ENCODE measurements at places on chromosomes 5 and 9.
A peak's percentile ranks its signal among the peaks of the same experiment; 100 is the strongest.

DNA sequence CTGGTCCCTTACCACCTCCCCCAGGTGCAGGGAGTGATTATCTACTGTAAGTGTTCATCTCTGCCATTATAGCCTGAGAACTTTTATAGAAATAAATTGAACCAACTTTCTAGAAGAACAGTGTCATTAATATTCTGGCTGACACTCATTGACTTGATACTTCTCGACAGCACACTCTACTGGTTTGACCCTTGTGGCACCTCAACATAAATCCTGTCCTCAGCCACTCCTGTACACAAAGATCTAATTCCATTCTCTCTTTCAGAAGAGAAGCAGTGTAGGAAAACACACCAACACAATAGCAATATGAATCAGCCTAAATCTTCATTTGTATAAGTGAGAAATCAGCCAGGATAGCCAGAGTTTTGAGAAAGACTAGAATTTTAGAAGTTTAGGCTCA is 417.7 kb downstream of the TAF11L14 start:
- no peak for DNase-seq

DNA sequence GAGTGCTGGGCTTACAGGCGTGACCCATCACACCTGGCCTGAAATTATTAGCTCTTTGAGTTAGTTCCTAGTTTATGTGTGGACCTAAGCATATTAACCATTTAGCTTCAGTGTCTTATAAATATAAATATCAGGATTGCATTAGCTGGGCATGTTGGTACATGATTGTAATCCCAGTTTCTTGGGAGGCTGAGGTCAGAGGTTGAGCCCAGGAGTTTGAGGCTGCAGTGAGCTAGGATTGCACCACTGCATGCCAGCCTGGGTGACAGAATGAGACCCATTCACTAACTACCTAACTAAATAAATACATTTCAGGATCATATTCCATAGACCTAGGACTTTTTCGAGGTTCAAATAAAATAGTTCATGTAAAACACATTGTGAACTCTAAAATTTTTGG is 129.8 kb downstream of the VPS13A start:
- DNase-seq: no peak

GRCh38 chr5:80540691-80541090 is 29.4 kb downstream of the ANKRD34B start:
- no peak for DNase-seq

DNA sequence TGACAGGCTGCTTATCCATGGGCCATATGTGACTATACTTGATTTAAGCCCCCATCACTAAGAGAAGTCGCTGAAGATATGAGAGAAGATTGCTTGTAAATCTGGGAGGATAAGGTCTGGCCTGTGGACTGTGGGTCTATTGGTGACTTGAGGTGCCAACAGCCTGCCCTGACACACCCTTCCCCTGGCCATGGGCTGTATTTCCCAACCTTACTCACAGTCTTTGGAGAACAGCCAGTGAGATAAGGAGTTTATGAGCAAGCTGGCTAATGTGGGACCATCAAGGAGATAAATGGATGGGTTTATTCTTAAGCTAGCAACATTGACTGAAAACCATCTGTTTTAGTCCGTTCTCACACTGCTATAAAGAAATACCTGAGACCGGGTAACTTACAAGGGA is 231.3 kb downstream of the ZSWIM6 start:
- DNase-seq: no peak

DNA sequence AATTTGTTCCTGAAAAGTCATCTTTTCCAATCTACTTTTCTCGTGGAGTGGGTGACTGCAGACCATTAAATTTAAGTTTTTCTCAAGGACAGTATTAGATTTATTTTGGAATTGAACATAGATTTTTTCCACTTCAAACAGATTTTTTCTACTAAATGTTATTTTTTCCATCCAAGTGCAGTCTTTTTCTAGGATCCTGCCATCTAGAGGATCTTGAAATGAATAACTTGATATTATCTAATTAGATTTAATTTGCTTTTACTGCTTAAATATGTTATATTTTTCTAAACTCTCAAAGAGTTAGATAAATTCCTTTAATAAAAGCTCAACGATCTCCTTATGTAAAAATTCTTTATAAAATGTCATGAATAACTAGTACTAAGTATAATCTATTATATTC is 136.9 kb upstream of the PRR16 start:
- DNase-seq: no peak

DNA sequence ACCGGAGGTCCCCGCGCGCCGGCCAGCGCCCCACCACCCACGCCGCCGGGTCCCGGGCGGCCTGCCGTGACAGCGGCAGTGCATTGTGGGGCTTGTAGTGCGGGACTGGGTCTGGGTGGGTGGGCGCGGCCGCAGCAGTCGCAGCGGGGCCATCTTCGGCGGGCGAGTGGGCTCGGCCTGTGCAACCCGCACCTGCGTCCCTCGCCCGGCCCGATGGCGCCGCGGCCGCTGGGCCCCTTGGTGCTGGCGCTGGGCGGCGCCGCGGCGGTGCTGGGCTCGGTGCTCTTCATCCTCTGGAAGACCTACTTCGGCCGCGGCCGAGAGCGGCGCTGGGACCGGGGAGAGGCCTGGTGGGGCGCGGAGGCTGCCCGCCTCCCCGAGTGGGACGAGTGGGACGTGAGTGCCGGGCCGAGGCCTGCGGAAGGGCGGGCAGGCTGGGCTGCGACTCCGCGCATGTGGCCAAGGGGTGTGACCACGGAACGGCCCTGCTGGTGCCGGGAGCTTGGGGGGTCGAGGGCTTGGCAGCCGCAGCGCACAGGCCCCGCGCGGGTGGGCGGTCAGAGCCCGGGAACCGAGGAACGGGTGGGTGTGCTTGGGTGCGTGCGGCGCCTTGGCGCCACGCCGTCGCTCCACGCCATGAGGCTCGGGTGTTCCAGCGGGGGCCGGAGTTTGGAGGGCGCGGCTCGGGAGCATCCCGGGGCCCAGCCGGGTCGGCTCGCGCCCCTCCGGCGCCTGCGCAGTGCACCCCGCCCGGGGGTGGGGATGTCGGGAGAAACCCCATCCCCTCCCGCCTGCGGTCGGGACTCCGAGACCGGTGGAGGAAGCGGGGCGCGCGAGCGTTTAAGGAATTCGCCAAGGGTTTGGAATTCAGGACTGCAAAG is at the start of gene ARL10:
ARL10 (plus strand) TSS at position 137 of the 881 bp plus-strand sequence; CDS start at position 214, 77 bp downstream.
- no peak for DNase-seq

DNA sequence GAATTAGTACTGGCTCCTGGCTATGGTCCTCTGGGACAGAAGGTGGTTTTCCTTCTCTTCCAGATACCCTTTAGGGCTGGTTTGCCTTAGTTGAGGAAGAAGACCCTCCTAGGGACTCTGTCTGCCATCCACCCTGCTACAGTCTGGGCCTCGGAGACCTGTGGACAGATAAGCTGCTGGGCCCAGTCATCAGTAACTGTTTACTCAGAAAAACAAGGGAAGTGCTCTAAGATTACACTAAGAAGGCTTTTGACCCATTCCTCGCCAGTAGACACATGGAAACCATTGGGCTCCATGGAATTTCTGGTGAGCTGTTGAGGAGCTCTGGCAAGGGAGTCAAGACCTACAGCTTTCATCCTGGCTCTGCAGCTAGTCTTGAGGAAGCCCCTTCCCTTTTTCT is 31.2 kb downstream of the LARP1 start:
- no peak for DNase-seq

- DNase-seq: peak; percentile 28
Observed at GRCh38 chr9:27528076-27528885, 1.3 kb downstream of the MOB3B start.

DNA sequence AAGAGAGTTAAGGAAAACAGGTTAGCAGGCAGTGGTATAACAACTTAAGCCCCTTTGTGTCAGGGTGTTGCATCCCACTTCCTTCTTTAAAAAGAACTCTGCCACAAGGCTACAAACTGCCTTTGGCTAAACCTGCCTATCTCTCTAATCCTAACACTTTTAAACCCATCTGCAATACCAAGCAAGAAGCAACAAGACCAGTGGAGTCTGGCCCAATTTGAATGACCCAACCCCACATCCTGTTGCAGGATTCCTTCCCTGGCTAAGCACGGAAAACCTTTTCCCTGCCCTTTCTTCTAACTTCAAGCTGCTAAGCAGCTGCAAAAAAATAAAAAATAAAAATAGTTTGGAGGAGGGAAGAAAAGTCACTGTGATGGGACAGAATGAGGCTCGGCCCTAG is 27.1 kb downstream of the ABCA1 start:
- DNase-seq: no peak

- peak; percentile 99 for DNase-seq
Observed at GRCh38 chr5:178153530-178154340, at the start of gene NHP2. Gene NHP2, minus strand, starts transcription at chr5:178153885. Its CDS starts 68 bp downstream, at chr5:178153817.

DNA sequence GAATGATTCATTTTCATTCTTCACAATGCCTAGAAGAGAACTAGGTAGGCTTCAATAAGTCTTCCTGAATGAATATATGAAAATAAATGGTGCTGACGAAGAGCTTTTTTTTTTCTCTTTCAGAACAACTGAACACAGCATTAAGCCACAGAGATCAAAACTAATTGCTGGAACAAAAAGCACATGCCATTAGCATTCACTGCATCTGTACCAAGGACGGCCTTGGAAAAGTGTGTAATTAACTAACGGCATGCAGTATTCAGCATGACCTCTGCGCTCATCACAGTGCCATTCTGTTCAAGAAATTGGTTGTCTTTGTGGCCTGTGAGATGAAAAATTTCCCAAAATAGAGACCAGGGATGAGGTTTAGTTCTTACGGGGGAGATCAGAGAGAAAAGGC is 99.3 kb downstream of the NUDT12 start:
- DNase-seq: no peak

DNA sequence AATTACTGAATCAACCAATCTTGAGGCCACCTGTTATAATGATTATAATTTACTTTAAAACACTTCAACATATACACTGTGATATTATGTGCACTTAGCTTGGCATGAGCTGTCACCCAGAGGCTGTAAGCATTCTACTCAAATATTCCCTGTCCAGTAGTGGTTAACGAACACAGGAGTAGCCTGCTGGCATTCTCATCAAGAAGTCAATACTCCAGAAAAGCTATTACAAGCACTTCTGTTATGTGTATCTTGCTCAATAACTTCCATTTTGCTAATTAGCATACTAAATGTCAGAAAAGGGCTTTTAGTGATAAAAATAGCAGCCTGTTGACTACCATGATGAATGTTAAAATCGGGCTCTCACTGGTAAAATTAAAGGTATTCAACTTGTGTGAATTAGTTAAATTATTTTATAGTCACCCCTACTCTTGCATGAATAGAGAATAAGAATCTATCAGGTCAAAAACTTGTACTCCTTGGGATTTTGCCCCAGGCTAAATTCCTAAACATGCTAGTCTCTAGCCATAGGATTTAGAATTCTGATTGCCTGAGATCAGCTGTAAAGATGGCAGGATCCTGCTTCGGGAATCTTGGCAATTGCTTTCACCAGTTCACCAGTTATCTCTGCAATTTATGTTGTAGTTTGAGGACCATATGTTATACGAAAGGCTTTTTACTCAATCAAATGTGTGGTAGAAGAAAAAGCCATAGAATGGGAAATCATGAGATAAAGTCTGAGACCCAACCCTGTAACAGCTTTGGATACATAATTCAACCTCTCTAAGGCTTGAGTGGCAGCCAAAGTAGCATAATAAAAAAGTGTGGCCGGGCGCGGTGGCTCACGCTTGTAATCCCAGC is 43.4 kb upstream of the PAM start:
- no peak for DNase-seq

- no peak for DNase-seq
Observed at GRCh38 chr5:101664071-101664791, 631.9 kb downstream of the SLCO4C1 start.

DNA sequence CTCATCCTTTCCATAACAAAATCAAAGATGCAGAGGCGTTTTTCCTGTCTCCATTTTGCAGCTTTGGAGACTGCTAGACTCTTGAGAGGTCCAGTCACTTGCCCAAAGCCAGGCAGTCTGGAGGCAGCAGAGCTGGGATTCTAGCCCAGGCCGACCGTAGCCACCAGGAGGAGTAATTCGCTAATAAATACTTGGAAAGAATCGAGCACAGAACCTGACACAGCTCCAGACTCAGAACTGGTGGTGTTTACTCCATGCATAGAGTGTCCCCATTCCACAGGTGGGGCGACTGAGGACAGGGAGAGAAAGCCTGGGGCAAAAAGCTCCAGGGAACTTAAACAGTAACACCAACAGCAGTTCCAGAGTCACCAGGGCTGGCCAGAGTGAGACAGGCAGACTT is 10.7 kb upstream of the CERCAM start:
- DNase-seq: no peak

GRCh38 chr5:124783794-124784193 is 37.4 kb upstream of the ZNF608 start:
- no peak for DNase-seq

DNA sequence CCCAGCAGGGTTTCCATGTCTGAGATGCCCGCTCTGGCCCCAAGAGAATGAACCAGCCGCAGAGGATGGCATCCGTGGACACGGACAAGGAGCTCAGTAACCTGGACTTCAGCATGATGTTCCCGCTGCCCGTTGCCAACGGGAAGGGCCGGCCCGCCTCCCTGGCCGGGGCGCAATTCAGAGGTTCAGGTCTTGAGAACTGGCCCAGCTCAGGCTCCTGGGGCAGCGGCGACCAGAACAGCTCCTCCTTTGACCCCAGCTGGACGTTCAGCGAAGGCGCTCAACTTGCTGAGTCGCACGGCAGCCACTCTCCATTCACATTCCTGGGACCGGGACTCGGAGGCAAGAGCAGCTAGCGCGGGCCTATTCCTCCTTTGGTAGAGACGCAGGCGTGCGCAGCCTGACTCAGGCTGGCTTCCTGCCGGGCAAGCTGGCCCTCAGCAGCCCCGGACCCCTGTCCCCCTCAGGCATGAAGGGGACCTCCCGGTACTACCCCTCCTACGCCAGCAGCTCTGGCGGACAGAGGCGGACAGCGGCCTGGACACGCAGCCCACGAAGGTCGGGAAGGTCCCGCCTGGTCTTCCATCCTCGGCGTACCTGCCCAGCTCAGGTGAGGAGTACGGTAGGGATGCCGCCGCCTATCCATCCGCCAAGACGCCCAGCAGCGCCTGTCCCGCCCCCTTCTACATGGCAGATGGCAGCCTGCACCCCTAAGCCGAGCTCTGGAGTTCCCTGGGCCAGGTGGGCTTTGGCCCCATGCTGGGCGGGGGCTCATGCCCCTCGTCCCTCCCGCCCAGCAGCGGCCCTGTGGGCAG is 74.4 kb downstream of the INSL6 start:
- DNase-seq: no peak

DNA sequence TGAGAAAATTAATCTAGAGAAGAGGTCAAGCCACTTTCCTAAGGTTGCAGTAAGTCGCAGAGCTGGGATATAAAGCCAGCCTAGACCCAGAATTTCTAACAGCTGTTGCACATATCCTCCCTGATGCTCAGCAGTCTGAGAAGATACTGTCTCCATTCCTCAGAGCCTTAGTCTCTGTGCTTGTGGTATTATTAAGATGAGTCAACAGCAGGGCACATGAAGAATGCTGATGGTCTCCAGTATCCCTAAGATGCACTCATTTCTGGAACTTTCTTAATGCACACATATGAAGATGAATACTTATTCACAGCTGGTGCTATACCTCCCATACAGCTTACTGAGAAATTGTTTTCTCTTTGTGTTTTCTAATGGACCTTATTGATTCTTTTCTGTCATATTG is 32.5 kb downstream of the SGCD start:
- no peak for DNase-seq

DNA sequence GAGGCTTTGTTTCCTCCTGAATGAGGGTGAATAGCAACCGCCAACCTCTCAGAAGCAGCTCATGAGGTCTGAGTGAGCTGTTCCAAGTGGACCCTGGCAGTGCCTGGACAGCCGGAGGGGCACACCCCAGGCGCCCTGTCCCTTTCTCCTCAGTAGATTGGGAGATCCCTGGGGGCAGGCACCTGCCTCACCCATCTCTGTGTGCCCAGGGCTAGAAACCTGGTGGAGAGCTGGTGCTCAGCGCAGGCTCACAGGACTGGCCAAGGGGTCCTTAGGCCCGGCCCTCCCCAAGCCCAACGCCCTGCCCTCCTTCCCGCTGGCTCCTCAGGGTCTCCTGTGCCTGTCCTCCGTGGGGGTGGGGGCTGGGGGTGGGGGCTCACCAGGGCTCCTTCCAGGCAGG is 14.9 kb upstream of the MAPK9 start:
- no peak for DNase-seq

Data from DND-41 (cell line).